Brain (organoid and tissue), 16 donors: ENCODE measurements at places on chromosomes 5 and 9.

GRCh38 chr5:132267931-132268768, 10.7 kb downstream of the PDLIM4 start:
- DNase-seq, result no peak

GRCh38 chr5:150160448-150161081, 4.9 kb upstream of the PDGFRB start:
- no peak for DNase-seq

- DNase-seq, result peak; percentile 41
Measured at GRCh38 chr9:70006306-70006705, 37.3 kb upstream of the MAMDC2 start.

DNA sequence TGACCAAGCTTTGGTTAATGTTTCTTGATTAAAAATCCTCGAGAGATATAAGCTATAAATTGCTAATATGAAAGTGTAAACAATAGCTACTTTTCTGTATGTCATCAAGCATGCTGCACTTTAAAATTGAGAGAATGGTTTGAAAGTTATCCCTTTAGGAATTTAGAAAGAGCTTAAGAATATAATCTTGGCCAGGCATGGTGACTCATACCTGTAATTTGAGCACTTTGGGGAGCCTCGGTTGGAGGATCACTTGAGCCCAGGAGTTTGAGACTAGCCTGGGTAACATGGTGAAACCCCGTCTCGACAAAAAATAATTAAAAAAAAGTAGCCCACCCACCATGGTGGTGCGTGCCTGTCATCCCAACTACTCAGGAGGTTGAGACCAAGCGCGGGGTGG, 12.2 kb upstream of the MROH2B start:
- no peak for DNase-seq

DNA sequence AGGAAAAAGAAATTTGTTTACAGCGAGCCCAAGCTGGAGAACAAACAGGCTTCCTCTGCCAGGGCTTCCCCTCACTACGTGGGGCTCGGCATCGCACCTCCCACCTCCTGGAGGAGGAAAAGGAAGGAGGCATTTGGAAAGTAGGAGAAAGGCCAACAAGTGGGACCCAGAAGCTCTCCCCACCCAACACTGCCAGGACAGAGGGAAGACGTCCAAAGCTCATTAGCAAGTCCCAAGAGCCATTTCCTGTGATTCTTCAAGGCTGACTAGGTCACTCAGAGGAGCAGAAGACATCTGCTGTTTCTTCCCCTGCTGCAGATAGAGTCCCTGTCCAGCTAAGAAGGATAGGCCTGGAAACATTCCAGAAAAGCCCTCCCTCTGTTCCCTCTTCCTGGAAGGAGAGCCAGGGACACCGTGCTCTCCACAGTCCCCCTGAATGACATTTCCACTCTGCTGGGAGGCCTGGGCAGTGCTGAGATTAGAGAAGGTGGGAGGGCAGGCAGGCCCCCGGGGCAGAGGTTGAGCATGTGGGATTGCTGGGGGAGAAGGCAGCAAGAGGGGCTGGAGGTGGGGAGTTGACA, 57.0 kb upstream of the NEURL1B start:
- no peak for DNase-seq

- no peak for DNase-seq
Measured at GRCh38 chr5:159971514-159971913, 37.4 kb upstream of the TTC1 start.

- DNase-seq, result no peak
Measured at GRCh38 chr9:35758475-35759050, 4.5 kb upstream of the MSMP start.

DNA sequence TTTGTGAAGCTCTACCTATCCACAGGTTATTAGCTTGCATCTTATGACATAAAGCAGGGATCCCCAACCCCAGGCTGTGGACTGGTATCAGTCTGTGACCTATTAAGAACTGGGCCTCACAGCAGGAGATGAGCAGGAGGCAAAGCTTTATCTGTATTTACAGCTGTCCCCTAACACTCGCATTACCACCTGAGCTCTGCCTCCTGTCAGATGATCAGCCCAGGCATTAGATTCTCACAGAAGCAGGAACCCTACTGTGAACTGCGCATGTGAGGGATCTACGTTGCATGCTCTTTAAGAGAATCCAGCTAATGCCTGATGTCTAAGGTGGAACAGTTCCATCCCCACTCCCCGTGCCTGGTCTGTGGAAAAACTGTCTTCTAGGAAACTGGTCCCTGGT, 19.7 kb downstream of the FBXW11 start:
- DNase-seq, result no peak

GRCh38 chr5:178234750-178235587, 2.4 kb upstream of the PHYKPL start:
- DNase-seq, result peak; percentile 59

- DNase-seq, result no peak
Measured at GRCh38 chr5:73158313-73158712, 14.7 kb upstream of the TMEM174 start.

- DNase-seq, result no peak
Measured at GRCh38 chr5:145362266-145362665, 472.9 kb downstream of the PRELID2 start.

- no peak for DNase-seq
Measured at GRCh38 chr5:1171340-1171941, 30.0 kb upstream of the SLC6A19 start.

DNA sequence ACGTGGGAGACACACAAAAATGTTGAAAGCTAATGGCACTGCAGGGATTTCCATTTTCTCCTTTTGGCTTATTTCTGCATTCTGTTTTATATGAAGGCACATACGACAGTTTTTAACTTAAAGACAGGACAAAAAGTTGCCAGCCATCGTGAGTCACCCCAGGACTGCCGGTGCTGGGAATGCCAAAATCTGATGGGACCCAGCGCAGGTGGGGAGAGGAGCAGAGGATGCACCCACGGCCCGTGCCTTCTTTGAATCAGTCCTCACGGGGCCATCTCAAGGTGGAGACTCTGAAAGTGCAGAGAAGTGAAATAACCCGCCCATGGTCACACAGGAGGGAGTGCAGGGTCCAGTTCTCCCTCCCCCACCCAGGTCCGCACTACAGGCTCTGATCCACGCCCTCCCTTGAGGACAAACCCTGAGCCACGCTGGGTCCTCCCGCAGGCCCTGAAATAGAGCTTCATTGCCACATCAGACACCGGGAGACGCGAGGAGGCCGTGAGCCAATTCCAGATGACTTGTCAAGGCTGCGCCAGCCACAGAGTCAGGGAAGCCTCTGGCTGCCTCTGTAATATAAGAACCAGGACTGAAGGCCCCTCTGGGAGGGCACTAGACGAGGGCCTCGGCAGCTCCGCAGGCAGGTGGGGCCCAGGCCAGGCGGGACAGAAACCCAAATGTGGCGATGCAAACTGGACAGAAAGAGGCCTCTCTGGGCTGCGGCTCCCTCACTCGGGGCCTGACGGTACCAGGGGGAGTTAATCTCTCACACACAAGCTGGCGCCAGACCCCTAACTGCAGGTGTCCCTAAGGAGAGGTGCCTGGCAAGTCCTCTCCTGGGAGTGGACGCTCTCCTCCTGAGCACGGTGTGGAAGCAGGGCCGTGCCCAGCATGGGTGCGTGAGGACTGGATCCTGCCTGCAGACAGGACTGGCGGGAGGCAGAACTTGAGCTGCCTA, 22.9 kb downstream of the ADAMTS2 start:
- no peak for DNase-seq

GRCh38 chr9:27732494-27732893, 159.2 kb upstream of the C9orf72 start:
- DNase-seq, result no peak
